ENCODE measurements at places on chromosomes 5 and 9.

DNA sequence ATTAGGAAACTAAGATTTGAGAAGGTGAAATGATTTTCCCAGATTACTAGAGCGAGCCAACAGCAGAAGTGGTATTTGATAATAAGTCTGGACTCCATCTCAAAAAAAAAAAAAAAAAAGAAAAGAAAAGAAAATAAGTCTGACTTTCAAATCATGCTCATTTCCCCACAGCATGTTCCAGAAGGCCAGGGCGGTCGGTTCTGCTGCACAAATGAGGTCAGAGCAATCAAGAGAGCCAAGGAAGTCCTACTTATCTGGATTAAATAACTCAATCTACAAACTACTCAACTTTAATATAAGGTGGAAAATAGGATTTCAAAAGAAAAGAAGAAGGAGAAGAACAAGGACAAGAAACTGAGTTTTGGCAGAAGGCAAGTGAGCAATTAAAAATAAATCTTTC, 130.4 kb upstream of the RASA1 start:
- no peak for DNase-seq

GRCh38 chr5:139650031-139650688, 2.0 kb downstream of the CXXC5 start:
- DNase-seq, result no peak

DNA sequence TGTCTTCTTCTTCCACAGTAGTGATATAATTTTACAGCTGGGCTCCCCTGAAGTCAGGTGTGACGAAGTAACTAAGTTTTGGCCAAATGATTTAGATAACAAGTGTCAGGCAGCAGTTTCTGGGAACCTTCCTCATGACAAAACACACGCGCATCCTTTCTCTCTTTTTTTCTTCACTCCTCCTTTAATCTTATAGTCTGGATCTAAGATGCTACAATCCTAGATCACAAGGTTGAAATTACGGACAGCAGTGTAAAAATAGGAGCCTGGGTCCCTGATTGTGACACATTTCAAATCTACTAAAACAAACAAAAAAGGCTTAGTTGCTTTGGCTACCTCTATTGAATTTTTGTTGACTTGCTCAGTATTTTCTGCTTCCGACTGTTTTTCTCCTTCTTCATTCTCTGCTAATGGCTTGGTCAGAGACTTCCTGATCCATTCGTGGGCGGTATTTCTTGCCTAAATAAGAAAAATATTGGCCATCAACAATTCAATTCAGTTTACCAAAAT, 36.1 kb downstream of the FAM114A2 start:
- DNase-seq, result no peak

- no peak for DNase-seq
These were observed 45.0 kb downstream of the ROPN1L start for GRCh38 chr5:10486511-10487344.

- no peak for DNase-seq
These were observed 236.8 kb downstream of the SLIT3 start for GRCh38 chr5:169064093-169064492.

DNA sequence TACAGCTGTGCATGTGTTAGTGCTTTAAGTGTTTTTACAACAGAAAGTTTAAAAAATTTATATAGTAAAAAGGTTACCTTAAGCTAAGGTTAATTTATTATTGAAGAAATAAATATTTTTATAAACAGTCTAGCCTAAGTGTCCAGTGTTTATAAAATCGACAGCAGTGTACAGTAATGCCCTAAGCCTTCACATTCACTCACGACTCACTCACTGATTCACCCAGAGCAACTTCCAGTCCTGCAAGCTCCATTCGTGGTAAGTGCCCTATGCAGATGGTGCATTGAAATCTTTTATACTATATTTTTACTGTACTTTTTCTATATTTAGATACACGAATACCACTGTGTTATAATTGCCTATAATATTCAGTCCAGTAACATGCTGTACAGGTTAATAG, 159.1 kb downstream of the ROR2 start:
- no peak for DNase-seq

- no peak for DNase-seq
These were observed 210.2 kb upstream of the ISL1 start for GRCh38 chr5:51172903-51173626.

DNA sequence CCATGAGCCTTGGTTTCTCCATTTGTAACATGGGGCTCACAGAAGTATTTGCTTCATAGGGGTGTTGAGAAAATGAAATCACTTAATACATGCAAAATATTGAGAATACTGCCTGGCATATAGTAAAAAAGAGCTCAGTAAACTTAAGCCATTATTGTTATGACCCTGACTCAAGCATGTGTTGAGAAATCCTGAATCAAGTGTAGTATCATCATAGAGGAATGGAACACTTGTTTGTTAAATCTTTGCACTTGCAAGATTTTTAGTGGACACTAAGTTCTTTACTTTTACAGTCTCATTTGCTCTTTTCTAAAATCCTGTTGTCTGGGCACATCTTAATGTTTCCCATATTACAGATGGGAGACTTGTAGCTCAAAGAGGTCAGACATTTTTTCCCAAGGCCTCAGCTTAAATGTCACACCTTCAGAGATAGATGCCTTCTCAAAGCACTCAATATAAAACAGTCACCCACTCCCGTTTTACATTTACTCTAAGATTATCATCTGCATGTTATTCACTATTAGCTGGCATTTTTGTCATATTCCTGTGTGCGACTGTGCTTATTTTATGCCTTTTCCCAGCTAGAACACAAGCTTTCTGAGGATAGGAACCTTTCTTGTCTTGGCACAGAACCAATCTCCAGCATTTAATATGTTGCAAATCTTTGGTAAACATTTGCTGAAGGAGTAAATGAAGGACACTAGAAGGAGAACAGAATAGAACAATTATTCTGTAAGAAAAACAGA, 250.0 kb upstream of the TNC start:
- no peak for DNase-seq

- DNase-seq, result no peak
These were observed 72.0 kb downstream of the ZNF474 start for GRCh38 chr5:122201365-122201764.

- DNase-seq, result no peak
These were observed 137.5 kb downstream of the RGS3 start for GRCh38 chr9:113600871-113601614.

DNA sequence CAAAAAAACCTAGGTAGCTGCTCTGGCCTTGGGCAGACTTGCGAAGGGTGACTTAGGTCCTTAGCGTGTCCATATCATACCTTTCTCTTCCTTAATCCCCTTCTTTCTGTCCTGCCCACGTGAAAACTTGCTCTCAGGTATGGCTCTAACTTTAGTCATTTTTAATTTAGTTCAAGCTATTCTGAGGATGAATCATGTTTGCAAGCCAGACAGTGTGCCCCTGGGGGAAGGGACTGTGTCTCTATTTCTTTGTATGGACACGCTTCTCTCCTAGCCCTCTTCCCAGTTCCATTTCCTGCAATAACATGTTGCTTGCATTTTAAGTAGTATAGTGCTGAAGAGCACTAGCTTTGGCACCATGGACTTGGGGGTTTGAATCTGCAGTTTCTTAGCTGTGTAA, 120.6 kb downstream of the PTTG1 start:
- no peak for DNase-seq

DNA sequence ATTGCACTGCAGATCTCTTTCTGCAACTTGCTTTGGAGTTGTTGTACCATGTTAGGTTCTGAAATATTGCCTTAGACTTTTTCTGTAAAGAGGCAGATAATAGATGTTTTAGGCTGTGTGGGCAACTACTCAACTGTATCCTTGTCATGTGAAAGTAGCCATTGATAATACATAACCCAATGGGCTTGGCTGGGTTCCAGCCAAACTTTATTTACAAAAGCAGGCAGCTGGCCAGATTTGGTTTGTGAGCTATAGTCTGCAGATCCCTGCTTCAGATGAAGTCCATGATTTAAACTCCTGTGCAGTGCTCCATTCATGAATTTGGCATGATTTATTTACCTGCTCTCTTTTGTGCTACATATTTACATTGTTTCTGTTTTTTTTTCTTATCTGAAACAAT, 300.4 kb downstream of the IRX2 start:
- DNase-seq, result no peak

GRCh38 chr9:110323818-110324217, 13.8 kb downstream of the TXNDC8 start:
- DNase-seq, result no peak

- no peak for DNase-seq
These were observed 68.6 kb downstream of the SKIC3 start for GRCh38 chr5:95486191-95486590.

DNA sequence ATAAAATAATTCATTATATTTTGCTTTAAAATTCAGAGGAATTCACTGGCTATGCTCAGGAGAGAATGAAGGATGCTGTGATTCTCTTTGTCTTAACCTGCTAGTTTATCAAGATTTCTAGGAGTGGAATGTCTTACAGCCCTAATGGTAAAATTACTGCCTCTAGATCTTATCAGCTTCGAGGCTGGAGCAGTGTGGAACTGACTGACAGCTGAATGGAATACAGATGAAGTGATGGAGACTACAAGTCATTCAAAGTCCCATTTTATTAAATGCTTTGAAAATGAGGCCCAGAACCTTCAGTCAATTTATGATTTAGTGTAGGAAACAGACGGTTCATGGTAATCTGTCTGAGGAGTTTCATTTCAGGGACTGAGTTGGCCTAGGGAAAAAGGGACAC, 202.1 kb downstream of the RFX3 start:
- no peak for DNase-seq

DNA sequence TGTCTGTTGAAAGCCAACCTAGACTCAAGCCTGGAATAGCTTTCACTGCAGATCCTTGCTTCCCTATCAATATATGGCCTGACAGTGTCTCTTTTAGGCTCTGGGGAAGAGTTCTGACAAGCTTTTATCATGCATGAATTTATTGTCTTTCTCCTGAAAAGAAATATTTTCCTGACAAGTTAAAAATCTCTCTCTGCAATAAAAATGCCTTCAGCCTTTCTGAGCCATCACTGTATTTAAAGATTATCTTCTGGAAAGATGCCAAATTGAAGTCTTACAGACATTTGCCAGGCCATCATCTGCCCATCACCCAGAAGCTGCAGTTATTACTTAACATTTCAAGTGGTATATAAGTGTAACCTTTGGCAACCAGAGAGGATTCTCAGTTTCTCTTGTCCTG, 88.1 kb upstream of the HTR1A start:
- DNase-seq, result no peak

- DNase-seq, result no peak
These were observed 64.0 kb upstream of the CCL21 start for GRCh38 chr9:34773955-34774354.

DNA sequence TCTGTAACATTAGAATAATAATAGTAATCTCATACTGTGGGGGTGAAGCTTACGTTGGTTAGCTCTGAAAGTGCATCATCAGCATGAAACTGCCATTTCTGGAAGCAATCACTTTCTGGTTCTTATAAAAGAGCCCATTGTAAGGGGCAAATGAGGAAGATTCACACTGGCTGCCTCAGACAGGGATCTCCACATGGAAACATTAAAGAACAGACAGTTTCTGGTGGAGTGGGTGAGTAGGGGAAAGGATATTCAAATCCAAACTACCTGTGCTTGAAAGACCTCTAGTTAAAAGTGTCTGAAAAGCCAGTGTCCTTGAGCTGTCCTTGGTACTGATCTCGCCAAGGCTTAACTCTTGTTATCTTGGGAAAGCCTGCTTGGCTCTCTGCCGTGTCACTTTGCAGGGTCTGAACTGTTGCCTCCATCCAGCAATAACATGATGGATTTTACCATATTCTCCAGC, 19.1 kb upstream of the SLC31A2 start:
- DNase-seq, result no peak

DNA sequence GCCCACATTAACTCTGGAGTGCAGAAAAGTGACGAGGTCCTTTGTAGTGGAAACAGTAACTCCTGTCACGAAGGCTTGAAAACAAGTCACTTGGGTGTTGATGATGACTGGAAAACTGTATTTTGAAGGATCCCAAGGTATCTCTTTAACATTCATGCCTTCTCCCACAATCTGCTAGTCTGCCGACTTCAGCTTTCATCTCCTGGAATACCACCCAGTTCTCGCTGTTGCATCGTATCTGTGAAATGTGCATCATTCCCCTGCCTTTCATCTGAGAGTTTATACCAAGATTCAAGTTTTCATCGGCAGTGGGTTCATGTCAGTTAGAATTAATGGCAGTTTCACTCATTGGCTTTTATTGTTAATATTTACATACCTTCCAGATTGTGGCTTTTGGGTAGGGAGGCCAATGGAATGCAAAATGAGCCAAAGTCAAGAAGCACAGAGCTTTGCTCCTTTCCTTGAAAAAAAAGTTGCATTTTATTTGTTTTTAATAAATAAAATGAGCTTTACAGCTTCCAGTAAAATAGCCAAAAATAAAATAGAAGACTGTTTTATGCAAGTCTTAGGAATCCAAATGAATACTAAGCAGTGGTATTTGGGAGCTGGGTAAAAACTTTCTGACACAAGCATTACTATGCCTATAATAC, 575.2 kb upstream of the WWC1 start:
- DNase-seq, result no peak

DNA sequence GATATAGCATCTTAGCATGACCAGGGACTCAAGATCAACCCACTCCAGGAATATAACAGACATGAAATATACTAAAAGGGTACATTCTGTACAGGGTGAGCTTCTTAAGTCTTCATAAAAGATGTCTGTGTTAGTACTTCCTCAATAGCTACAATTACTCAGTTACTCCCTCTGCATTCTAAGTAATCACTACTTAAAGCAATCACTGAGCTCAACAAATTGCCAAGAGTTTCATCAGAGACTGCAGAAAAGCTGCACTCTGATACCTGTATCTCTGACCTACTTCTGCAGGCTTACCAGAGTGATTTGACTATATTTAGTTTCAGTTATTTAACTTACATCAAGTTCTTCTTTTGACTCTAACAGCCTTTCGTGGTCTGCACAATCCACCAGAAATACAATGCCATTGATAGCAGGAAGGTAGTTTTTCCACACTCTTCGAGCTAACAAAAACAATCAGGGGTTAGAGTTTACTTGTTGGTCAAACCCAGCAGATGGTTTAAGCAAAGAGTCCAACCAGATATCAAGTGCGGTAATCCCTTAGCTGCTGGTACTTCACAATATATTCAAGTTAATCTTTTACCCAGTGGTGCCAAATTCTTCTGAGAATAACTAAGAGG, 23.3 kb downstream of the SAR1B start:
- no peak for DNase-seq

Data from hematopoietic multipotent progenitor cell treated with erythropoietin and hydrocortisone succinate and interleukin-3 and kit ligand, for 15 days (in vitro differentiated cells).